ENCODE measurements at places on chromosomes 11 and 22.

DNA sequence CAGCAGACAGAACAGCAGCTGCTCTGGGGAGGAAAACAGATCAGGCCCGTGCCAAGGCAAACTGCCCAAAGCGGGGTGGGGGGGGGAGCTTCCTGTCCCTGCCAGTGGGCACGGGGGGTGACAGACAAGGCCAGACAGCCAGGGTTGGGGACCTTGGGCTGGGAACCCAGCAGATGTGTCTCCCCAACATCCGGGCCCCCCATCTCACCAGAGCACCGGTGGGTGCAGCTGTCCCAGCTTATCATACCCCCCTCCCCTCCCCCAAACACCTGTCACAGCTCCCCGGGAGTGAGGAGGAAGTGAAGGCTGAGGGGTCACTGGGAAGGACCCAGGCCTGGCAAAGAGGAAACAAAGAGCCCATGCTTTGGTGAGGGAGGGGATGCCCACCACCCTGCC lies 1.3 kb downstream of the PPP1R14B start:
- no peak for DNase-seq

DNA sequence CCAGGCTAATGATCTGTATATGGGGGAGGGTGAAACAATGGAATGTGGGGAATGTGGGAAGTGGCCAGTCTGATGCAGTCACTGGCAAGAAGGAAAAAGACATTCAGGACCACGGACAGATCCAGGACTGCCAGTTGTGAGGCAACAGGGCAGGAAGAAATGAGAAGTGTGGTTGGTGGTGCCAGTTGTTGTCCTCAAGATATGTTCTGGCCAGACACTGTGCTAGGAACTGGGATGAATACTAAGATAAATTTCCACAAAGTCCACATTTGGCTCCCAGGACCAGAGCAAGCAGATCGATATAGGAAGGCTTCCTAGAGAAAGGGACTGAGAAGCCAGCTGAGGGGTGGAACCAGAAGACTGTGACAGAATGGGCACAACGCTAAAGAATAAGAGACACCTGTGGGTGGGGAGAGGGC lies 6.8 kb upstream of the TPBGL start:
- peak; percentile 44 for DNase-seq

DNA sequence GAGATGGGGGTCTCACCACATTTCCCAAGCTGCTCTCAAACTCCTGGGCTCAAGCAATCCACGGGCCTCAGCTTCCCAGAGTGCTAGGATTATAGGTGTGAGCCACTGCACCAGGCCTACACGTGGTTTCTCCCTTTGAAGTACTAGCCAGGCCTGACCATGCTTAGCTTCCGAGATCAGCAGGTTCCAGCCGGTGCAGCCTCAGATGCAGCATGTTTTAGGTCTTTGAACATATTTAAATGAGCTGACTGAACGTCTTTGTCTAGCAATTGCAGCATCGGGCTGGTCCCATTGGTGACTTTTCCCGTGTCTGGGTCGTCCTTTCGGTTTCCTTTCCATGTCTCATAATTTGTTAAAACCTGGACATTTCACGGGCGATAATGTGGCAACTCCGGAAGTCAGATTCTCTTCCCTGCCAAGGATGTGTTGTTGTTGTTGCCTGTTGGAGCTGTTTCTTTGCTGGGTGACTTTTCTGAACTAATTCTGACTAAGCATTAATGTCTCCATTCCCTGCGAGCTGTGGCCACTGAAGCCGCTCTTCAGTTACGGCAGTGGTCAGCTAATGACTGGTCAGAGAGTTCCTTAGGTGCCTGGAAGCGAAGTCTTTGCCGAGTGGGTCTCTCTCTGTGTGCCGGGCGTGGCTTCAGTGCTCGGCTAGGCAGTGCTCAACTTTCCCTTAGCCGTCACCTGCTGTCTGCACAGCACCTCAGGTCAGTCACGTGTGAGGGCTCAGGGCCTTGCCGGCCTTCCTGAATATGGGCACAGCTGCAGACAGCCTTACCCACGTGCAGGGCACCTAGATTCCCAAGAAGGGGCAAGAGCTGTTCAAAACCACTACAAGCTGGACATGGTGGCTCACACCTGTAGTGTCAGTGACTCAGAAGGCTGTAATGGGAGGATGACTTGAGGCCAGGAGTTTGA lies 3.8 kb upstream of the CYP2D6 start:
- no peak for DNase-seq

DNA sequence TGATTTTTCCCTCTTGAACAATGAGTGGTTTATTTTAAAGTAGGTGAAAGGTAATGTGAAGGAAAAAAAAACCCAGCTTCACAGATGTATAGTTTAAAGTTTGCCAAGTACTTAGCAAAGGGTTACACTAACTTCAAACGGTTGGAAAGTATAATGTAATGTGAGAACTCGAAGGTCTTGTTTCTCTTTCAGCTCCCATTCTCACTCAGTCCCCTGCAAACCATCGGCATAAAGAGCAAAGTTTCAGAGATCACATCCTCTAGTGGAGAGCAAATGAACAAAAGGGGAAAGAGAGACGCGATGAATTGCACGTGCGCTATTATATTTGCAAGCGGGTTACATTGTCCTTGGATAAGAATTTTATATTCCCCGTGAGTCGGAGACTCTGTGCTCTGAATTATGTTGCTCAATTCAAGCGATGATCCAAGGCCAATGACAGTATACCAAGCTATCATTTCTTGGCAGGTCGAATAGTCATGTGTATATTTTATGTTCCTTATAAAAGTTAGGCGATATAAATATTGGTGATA lies 37.6 kb upstream of the BIRC3 start:
- peak; percentile 28 for DNase-seq

DNA sequence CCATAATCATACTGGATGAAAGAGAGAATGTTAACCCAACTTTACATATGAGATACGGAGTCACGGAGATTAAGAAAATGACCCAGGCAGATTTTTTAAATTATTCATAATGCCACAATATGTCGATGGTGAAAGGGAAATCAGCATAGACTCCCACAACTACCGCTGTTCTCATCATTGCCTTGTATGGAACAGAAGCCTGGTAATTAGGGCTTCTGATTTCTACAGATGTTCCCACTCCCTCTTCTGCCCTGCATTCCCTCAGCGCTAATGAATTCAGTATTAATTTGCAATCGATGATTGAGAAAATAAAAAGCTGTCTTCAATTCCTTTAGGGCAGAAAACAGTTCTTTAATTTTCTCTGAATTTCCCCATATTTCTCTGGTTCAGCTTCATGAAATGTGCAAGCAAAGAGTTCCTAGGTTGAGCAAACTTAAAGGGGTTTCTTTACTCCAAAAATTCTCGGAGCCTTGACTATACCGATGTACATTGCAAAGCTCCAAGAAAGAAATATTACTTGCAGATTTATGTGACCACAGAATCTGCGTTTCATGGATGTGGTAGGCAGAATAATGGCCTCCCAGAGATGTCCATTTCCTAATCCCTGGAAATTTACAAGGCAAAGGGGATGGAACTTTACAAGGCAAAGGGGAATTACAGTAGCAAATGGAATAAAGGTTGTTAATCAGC lies 134.9 kb upstream of the ZC3H12C start:
- DNase-seq = no peak

- DNase-seq = no peak
Measured at GRCh38 chr11:17855531-17856290, 121.1 kb downstream of the KCNC1 start.

DNA sequence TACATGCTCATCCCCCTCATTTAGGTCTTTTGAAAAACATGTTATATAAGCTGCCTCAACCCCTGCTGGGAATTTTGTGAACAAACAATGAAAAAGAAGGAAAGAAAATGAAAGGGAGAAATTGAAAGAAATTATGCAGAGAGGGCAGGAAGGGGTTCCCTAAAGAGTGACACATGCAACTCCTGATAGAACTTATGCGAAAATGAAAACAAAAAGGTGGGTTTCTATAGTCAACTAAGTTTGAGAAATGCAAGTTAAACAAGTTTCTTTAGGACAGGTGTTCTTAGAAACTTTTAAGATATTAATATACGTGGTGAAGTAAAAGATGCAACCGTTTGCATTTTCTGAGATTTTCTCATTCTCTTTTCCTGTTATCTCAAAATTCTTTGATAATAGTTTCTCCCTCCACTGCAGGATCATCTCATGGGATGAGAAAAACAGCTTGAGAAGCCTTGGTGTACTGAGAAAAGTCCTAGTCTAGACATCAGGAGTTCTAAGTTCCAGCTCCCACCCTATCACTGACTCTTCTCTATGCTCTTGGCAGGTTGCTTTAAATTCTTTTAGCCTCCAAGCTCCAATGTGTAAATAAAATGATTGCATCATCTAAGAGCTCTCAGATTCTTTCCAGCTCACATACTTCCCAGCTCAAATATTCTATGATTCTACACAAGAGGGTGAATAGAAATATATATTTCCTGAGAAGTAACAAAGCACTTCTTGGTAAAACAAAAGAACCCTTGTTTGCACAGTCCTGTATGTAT lies 109.2 kb downstream of the FAM76B start:
- DNase-seq = no peak

- no peak for DNase-seq
Measured at GRCh38 chr11:23632293-23632692, 772.0 kb upstream of the CCDC179 start.

DNA sequence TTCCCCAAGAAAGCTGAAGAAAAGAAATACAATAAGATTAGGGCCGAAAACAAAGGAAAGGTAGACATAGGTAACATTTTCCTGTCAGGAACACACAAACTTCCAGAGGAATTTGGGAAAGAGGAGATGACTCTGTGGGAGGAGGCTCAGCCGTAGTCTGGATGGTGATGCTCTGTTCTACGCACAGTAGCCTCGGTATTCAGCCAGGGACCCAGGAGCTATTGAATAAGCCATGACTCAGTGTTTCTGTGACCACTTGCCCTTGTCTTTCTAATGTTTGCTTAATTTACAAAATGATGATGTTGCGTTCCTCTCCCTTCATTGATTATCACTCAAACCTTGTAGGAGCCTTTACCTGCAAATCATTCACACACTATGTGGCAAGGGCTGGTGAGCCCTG lies 745.0 kb downstream of the NTM start:
- no peak for DNase-seq

GRCh38 chr22:27473533-27473932 lies 328.0 kb downstream of the MN1 start:
- no peak for DNase-seq

- peak; percentile 34 for DNase-seq
Measured at GRCh38 chr11:33773404-33773986, 825 bp downstream of the FBXO3 start.

- DNase-seq = no peak
Measured at GRCh38 chr11:114097832-114098231, 38.3 kb downstream of the ZBTB16 start.

GRCh38 chr22:40705918-40706682 lies 26.8 kb downstream of the MCHR1 start:
- no peak for DNase-seq

- DNase-seq = no peak
Measured at GRCh38 chr11:59195586-59195985, 17.1 kb downstream of the MPEG1 start.

DNA sequence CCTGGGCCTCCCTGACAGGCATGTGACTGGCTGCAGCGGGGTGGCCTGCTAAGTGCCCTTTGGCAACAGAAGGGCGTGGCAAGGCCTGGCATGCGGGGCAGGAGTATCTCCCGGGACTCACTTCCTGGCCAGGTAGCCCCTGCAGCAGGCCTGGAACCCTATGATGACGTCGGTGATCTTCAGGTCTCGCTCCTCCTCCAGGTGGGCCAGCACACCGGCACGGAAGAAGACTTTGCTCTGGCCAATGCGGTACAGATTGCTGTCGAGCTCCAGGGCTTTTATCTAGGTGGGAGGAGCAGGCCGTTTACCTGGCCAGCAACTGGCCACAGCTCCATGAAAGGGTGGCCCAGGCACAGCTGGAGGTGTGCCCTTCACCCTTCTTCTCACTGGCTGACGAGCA lies 50.9 kb downstream of the APOL1 start:
- DNase-seq = no peak

GRCh38 chr11:127002669-127003259 lies 2.2 kb upstream of the KIRREL3 start:
- no peak for DNase-seq

DNA sequence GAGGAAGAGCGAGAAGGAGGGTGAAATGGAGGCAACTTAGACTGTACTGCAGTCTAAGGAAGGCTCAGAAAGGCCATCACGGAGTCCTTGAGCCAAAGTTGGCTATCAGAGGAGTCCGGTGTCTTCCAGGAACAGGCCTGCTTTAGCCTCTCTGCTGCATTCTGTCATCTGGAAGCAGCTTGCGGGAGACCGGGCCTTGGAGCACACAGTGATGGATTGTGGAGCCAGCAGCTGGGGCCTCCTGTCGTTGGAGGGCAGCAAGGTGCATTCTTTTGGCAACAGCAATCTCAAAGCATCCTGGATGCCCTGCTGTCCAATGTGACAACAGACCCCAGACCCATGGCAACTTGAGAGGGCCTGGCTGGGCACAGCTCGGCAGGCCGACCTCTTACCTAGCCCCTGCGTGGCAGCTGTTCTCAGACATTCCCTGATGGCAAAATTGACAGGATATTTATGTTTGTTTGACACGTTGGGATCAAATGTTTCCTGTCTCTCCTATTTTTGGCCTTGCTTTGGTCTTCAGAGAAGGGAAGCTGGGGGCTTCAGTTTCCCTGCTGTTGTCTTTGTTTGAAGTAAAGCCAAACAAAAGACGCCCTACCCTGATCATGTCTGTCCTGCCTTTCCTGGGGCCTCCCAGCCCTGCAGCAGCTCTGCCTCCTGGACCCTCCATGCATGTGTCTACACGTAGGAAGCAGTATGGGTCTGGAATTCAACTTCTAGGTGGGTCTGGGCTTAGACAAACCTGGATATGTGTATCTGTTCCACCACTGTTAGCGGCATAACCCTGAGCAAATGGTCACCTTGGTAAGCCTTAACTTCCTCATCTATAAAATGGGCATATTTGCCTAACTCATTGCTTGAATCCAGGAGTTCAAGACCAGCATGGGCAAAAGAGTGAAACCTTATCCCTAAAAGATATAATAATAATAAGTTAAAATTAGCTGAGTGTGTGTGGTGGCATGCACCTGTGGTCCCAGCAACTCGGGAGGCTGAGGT lies 43.9 kb upstream of the LMO2 start:
- DNase-seq = no peak

DNA sequence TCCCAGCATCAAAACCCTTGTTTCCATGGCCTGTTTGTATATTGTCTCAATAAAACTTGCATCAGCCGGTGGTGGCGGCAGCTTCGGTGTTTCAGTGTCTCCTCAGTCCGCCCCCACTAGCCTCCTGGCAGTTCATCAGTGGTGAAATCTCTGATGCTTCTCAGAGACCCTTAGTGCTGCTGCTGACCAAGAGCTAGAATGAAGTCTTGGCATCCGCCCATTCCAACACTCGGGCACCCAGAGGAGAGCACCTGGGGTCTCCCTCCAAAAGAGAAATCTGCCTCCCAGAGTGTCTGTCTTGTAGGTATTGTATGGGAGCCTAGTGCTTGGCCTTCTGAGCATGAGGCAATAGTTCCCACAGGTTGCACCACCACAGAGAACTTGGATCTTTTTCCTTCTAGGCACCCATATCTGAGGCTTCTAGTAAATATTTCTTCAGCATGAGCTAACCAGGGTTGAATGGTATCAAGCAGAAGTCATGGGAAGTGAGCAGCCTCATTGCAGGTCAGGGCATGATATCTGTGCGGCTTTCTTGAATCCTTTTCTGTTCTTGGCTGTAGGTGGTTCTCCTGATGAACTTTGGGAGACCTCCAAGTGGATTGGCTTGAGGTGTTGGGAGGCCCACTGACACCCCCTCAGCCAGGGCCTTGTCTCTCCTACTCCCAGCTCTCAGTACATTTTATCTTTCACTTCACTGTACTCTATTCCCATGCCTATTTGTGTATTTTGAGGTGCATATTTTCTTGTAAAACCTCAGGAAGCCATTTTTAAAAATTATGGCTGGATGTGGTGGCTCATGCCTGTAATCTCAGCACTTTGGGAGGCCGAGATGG lies 13.2 kb upstream of the AIFM3 start:
- no peak for DNase-seq

GRCh38 chr11:68093565-68093964 lies 27.6 kb downstream of the CHKA start:
- no peak for DNase-seq
